HT1080 (cell line): ENCODE measurements at places on chromosomes 3 and 15. TPM values are rescaled to one million over a fixed set of nuclear protein-coding genes. Genes with fewer than 3 reads are reported as not detected.

The UBP1 gene
- 42.6 and 60.9 TPM in 2 replicates for total RNA-seq

The TBC1D23 gene
- 21.9 and 25.7 TPM in 2 replicates for total RNA-seq

- DNase-seq, result no peak
Observed at GRCh38 chr15:30036036-30036703, 46.6 kb upstream of the GOLGA8J start.

GRCh38 chr3:124413989-124414598, 316.2 kb upstream of the UMPS start:
- DNase-seq, result peak; percentile 32
